ENCODE measurements at places on chromosomes 1 and 21. TPM values are rescaled to one million over a fixed set of nuclear protein-coding genes. Genes with fewer than 3 reads are reported as not detected.

DNA sequence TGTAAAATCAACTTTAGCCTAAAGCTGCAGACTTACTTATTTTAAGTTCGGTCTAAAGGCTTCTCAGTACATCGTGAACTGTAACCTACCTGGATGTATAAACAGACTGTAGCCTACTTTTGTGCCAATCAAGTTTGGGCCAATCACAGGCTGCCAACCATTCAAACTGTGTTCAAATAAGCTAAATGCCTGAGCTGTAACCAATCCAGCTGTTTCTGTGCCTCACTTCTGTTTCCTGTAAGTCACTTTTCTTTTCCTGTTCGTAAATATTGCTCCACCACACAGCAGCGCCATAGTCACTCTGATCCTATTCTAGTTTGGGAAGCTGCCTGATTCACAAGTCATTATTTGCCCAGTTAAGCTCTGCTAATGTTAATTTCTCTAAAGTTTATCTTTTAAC lies 37.5 kb upstream of the SLAMF9 start:
- DNase-seq: no peak

- DNase-seq: no peak
Measured at GRCh38 chr1:87673748-87674147, 345.1 kb downstream of the LMO4 start.

DNA sequence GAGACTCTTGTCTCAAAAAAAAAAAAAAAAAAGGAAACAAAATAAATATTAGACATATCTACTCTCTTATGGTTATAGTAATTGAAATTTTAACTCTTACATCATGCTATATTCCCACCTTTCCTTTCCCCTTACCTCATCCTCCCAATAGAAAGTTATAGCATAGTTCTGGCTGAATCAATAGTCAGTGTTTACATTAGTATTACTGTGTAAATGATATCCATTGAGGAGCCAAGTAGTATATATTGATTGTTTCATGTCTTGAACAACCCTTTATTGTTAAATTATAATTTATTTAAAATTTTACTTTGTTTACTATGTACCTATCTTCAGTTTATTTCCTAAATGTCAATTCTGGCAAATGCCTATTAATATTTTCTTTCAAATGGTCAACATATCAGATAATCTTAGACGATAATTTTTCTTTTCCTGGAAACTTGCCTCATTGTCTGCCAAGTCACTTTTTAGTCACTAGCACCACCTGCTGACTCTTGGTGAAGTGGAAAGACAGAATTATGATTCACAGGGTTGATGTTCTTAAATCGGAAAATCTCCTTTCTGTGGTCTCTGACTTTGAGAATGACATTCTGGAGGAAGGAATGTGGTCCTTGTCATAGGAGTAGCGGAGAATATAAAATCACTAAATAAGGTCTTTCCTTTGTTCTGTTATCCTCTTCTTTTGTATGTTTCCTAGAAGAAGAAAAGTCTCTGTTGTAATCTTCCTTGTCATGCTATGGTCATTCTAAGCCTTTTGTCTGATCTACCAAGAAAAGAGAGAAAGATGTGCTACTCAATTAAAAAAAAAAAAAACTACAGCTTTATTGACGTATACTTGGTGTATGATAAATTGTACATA lies 8.6 kb downstream of the HJV start:
- DNase-seq: no peak

DNA sequence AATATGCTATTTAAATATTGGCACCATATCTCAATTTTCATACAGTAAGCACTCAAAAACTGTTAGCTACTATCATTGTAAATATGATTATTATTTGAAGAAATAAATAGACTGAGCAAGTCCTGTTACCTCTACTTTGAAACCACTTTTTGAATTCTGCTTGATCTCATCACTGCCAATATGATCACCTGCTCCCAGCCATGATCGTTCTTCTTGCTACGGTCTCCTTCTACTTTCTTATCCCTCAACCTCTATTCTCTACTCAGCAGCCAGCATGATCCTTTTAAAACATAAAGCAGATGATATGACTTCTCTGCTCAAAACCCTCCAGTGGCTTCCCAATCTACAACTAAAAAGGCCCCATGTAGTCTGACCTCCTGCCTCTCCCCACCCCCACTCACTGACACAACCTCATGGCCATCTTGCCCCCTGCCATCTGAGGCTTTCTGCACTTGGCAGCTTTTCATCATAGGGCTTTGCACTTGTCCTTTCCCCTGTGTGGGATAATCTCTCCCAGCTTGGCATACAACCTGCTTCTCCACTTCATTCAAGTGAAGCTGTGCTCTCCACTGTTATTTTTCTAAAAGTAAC lies 27.2 kb downstream of the CD34 start:
- DNase-seq: no peak

DNA sequence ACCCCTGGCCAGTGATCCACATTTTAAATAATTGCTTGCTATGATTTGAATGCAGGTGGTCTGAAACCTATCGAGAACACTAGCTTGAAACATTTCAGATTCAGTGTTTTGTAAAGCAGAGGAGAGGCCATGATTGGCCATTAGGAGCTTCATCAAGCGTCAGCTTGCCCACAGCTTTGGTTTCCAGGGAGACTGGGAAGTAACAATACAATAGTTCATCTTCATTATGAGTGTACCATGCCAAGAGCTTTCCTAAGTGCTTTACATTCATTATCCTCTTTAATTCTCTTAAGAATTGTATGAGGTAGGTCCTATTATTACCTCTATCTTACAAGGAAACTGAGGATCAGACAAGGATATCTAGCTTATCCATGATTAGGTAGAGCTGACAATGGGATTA lies 27.7 kb upstream of the ATP5PO start:
- DNase-seq: no peak

The FCER1A gene
- not detected for total RNA-seq

The LCK gene
- total RNA-seq: 57.0 TPM

Data from WTC11 (cell line).